Stimulated activated CD4-positive, alpha-beta T cell treated with anti-CD3 and anti-CD28 coated beads, Interleukin-2, amount 100 ng/mL, for 48 hours (primary cell): ENCODE measurements at places on chromosomes 2 and 18.

DNA sequence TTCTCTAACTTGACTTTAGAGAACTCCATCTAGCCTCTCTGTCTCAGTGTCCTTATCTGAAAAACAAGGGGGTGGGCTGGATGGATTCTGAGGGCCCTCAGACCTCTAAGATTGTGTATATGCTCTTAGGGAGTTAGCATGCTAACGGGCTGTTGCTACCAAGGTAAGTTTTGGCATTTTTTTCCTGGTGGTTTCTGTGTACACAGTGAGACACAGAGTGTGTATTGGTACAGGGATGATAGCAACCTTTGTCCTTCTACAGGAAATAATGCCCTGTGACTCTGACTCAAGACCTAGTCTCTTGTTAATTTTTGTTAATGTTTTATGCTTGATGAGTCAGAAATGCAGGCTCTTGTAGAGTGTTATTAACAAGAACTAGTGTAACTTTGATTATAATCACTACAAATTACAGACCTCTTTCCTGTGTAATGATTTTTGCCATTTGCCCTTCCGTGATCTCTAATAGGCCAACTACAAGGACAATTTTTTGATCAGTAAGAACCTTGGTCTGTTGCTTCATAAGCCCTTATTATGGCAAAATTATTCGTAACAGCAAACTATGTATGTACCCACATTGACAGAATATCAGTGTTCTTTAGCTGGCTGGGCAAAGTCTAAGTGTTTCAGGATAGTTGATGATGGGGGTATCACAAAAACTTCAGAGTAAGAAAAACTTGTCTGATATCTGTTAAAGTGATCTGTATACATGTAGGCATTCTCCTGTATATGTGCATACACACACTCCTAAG lies 89.7 kb downstream of the SPTBN1 start:
- DNase-seq: no peak

GRCh38 chr2:28577791-28578680 lies 82.2 kb downstream of the PLB1 start:
- no peak for DNase-seq

DNA sequence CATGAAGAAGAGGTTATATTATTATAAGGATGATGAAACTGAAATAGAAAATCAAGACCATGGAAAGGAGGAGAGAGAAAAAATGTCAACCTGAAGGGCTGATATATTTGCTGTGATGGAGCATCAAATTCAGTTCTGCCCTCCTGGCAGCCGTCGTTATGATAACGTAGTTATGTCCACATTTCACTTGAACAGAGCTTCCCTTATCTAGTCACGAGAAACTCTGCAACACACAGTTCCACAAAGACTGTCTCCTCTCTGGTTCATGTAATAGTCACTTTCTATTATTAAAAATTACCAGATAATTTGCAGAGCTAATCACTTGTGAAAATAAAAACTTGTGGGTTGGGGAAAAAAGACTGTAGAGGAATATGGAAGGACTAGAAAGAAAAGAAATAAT lies 19.5 kb upstream of the RBMS1 start:
- no peak for DNase-seq

DNA sequence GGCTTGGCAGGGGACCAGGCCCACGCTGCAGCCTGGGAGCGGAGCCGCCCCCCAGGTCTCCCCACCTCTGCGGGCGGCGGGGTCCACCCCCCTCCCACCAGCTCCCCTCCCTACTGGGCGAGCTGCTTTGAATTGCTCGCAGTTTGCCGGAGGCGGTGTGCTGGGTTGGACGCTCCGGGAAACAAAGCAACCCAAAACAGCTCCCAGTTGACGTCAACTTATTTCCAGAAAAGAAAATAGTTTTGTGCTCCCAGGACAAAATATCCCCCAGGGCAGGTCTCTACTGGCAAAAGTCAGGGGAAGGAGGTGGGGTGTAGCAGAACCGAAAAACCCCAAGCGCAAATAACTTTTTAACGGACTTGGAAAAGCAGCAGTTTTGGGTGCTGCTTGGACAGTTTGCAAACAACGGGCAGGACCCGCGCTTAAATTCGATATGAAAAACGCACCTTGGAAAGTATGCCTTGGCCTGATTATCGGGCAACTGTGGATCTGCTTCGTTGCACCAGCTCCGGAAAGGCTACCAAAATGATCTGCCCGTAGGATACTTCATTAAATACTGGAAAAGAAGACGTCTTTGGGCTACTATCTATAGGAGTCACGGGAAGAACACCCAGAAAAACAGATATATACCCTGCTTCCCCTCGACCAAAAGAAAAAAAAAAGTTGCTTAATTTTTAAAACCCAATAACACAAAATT lies 2.8 kb upstream of the KCTD1 start:
- no peak for DNase-seq

- no peak for DNase-seq
Measured at GRCh38 chr18:6624271-6624660, 105.2 kb upstream of the ARHGAP28 start.

DNA sequence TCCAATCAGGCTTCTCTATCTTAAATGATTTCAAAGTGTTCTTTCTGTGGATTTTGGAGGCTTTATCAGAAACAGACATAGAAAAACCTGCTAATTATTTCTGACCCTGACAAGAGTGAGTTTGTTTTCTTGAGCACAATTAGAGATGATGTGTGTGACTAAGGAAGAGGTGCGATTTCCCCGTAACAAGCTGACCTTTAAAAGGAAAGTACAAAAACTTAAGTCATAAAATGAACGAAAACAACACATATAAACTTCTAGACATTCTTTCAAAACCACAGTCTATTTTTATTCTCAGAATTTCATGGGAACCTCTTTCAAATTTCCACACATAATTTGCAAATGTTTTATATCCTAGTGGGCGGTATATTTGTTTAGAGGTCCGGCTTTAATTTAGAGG lies 604.8 kb downstream of the CPS1 start:
- DNase-seq: no peak

DNA sequence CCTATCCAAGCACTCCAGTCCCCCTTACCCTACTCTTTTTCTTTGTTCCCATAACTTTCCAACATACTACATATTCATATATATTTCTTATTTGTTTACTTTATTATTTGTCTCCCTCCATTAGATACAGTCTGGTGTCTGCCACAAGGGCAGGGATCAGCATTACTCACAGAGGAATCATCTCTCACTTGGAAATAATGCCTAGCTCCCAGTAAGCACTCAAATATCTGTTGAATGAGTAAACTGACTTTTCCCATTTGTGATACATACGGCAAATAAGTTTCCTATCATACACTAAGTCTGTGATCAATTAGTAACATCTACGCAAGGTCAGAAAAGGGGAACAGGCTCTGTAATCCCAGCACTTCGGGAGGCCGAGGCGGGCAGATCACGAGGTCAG lies 18.7 kb downstream of the C1D start:
- DNase-seq: no peak

GRCh38 chr2:140698636-140699035 lies 1432.2 kb downstream of the LRP1B start:
- no peak for DNase-seq

- DNase-seq: no peak
Measured at GRCh38 chr2:201807452-201807999, 1.2 kb downstream of the CDK15 start.

DNA sequence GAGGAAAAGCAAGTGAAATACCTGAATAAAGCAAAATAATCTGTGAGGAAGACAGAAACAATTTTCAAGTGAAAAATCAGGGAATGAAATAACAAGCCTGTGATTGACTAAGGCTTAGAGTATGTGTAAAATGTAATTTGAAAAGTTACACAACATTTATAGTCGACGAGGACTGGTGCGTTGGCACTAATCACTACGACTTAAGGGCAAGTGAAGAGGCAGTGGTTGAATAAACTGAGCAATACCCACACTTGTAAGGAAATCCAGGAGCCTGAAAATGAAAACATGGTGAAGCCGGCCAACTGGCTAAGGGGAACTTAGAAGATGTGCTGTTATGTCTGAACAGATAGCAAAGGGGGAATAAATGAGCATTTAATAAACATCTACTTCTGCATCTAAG lies 13.4 kb downstream of the DOK1 start:
- no peak for DNase-seq

GRCh38 chr18:3879836-3880120 lies 429.8 kb downstream of the TGIF1 start:
- DNase-seq: no peak

GRCh38 chr2:106649306-106649705 lies 162.1 kb downstream of the CD8B2 start:
- no peak for DNase-seq

DNA sequence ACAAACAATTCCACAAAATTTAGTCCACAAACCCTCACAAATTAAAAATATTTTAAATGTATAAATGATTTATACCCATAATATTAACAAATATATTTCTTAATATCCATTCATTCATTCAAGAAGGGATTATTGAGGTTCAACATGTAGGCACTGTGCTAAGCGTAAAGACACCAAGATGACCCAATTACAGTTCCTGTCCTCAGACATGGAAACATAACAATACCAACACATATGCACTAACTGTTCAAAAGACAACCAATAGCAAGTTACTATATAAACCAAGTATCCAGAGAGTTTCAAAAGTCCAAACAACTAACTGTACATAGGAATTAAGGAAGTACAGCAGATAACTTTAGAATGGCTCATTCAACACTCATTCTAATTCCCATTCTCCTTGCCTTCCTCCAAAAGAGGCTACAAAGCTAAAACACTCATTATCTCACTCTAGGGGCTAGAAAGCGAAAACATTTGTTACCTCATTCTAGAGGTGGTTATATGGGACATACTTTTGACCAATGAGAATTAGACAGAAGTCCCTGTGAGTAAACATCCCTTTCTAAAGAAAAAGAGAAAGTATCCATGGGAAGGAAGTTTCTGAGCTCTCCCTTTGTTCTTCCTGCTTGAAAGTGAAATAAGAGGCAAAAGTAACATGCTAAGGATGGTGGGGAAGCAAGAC lies 292.4 kb downstream of the ZEB2 start:
- DNase-seq: no peak

DNA sequence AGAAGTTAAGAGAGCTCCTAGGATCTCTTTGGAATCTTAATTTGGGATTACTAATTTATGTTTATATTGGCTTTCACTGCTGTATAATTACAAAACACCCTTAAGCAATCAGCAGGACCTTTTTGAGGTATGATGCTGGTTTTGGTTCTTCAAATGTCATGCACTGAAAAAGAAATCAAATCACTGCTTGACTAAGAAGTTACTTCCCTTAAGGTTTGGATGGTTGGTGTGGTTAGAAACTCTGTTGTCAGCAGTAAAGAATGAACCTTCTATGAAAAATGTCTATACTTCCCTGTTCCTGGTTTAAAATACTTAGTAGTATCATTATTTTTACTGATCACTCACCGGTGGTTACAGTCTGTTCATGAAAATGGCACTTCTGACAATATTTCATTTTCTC lies 5.5 kb downstream of the COLEC12 start:
- DNase-seq: no peak

DNA sequence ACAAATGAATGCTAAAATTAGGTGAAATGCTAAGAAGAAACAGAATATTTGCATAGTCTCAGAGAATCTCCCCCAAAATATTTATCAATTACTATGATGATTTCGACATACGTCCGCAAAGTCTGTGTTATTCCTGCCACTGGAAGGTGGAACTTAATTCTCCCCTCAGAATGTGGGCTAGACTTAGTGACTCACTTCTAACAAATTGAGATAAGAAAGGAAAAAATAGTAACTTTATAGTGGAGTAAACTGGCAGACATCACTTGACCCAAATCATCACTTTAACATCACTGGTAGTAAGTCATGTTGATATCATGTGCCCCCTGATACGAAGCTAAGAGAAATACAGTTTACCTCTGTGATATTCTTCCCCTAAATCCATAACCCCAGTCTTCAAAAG lies 23.5 kb downstream of the HADHB start:
- DNase-seq: no peak
